ENCODE measurements at places on chromosomes 2 and 18.

DNA sequence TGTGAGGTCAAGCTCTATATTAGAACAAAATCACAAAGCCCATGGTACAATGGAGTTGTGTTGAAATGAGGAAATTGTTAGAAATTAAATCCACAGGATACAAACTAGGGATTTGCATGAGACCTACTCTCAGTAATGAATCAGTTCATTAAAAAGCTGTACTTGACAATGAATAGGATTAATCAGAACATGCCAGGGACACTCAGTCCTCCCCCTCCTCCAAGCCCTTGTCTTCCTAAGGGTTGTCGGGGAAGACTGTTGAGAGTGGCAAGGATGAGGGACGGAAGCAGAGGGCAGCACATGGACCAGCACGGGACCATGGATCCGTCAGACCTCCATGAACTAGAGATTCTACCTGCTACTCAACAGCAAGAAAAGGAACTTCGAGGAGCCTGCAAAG lies 39.8 kb downstream of the SPRED2 start:
- DNase-seq: no peak
- peaks cover 41% of the 10 kb centered on the region for H3K4me1 ChIP-seq
- no peak overlapping the region for H3K4me3 ChIP-seq
- no peaks in the 10 kb centered on the region for H3K27me3 ChIP-seq
- H3K27ac ChIP-seq: no peak overlapping the region

DNA sequence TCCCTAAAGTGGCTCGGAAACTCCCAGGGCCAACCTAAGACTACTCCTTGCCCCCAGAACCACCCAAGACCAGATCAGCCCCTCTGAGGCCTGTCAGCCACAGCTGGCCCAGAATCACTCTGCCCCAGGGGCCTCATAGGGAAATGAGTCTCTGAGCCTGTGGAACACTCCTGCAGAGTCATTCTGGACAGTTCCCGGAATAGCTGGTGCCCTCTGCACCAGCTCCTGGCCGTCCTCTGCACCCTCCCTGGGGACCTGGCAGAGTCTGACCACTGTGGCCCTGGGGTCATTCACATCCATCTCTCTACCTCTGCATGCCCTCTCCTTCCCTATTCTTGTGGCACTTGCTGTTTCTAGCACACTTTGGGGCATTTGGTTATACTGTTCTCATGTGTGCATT lies 14.6 kb upstream of the TMEM214 start:
- H3K4me1 ChIP-seq: peaks cover 56% of the 10 kb centered on the region
- no peaks in the 10 kb centered on the region for H3K27me3 ChIP-seq
- DNase-seq: no peak
- H3K4me3 ChIP-seq: no peak overlapping the region
- H3K36me3 ChIP-seq: peaks cover 14% of the 10 kb centered on the region

GRCh38 chr2:218281449-218281848 lies 10.9 kb downstream of the TMBIM1 start:
- DNase-seq: no peak
- no peaks in the 10 kb centered on the region for H3K27me3 ChIP-seq
- peak overlapping the region; percentile 99 for H3K27ac ChIP-seq
- no peak overlapping the region for H3K4me3 ChIP-seq
- peaks cover 84% of the 10 kb centered on the region for H3K4me1 ChIP-seq

DNA sequence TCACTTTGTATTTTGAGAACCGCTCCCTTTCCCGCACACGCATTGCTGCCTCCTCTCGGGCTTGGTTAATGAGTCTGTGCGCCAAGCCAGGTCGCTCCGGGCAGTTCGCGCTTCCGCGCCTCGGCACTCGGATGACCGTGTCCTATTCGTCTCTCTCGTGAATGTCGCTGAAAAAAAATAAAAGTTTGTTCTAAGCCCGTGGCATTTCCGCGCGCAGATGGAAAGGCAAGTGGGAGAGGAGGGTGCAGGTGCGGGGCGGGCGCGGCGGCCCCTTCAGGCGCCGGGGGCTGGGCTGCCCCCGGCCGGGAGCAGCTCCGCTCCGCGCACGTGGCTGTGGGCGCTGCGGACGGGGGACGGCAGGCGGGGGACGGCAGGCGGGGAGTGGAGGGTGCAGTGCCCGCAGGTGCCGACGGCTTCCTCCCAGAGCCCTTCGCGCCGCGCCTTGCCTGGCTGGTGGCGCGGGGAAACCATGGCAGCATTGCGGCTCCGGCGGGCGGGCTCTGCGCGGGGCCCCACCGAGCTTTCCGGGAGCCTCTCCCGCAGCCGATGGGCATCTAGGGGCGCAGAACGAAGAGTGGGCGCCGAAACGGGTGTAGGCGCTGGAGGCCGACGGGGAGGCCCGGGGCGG lies 159.6 kb upstream of the SIX2 start:
- no peak overlapping the region for H3K27ac ChIP-seq
- peak overlapping the region; percentile 47 for H3K4me3 ChIP-seq
- DNase-seq: peak; percentile 55
- peaks cover 23% of the 10 kb centered on the region for H3K4me1 ChIP-seq

GRCh38 chr18:26978812-26979341 lies 113.4 kb upstream of the AQP4 start:
- no peaks in the 10 kb centered on the region for H3K4me1 ChIP-seq
- H3K4me3 ChIP-seq: no peak overlapping the region
- no peaks in the 10 kb centered on the region for H3K36me3 ChIP-seq
- DNase-seq: no peak

Data from stomach (tissue), 19 donors.